ENCODE measurements at places on chromosomes 5 and 9.

GRCh38 chr9:111874500-111874899 lies 22.1 kb upstream of the UGCG start:
- DNase-seq = no peak

GRCh38 chr5:151469992-151470391 lies 22.6 kb downstream of the SLC36A1 start:
- no peak for DNase-seq

GRCh38 chr5:149750596-149750995 lies 20.5 kb downstream of the PPARGC1B start:
- DNase-seq = no peak

- no peak for DNase-seq
These were observed 18.0 kb downstream of the FAM174A start for GRCh38 chr5:100553209-100553608.

- DNase-seq = no peak
These were observed 3.0 kb downstream of the DENND1A start for GRCh38 chr9:123926941-123927340.

DNA sequence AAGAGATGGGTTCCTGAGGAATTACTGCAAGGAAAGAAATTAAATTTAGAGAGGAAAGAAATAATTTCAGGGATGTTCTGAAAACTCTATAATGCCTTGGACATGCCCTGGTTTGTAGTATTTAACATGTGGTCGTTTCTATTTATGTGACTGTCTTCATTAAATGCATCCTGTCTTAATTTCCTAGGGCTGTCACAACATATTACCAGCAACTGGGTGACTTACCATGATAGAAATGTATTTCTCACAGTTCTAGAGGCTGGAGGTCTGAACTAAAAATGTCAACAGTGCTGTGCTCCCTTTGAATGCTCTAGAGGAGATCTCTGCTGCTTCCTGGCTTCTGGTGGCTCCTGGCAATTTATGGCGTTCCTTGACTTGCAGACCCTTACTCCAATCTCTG lies 287.7 kb downstream of the FBXL7 start:
- DNase-seq = no peak
